ENCODE measurements at places on chromosomes 2 and 18.

DNA sequence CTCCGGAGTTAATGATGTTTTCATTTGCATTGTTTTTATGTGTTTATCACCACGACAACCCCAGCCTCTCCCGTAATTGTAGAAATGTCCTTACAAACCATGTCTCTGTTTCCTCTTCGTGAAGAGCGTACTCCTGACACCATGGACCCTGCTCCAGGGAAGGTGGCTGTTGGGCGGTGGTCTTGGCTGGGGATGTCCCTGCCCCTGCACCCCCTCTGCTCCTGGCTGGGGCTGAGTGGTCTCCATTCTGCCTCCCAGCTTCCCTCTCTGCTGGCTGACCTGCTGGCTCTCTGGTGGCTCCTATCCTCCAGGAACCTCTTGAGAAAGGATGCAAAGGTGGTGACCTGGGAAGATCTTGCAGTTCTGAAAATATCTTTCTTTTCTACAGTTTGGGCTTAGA is 81.1 kb downstream of the ASB1 start:
- DNase-seq, result no peak

GRCh38 chr18:11663439-11664029 is 25.5 kb upstream of the GNAL start:
- DNase-seq, result no peak

DNA sequence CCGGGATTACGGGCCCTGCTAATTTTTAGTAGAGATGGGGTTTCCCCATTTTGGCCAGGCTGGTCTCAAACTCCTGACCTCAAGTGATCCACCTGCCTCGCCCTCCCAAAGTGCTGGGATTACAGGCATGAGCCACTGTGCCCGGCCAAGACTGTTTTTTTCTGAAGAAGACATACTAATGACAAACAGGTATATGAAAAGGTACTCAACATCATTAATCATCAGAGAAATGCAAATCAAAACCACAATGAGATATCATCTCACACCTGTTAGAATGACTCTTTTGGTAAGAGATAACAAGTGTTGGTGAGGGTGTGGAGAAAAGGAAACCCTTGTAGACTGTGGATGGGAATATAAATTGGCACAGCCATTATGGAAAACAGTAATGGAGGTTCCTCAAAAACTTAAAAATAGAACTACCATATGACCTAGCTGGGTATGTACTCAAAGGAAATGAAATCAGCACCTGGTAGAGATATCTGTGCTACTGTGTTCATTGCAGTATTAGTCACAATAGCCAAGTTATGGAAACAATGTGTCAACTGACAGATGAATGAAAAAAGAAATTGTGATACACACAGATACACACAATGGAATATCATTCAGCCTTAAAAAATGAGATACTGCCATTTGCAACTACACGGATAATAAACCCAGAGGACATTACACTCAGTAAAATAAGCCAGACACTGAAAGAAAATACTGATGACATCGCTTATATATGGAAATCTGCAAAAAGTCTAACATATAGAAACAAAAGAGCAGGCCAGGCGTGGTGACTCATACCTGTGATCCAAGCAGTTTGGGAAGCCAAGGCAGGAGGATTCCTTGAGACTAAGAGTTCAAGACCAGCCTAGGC is 20.8 kb downstream of the SOS1 start:
- peak; percentile 32 for DNase-seq

GRCh38 chr18:68662754-68663153 is 52.2 kb downstream of the TMX3 start:
- no peak for DNase-seq

GRCh38 chr2:136127356-136127755 is 9.4 kb upstream of the CXCR4 start:
- DNase-seq, result no peak

- no peak for DNase-seq
Measured at GRCh38 chr2:182110347-182110746, 124.7 kb downstream of the PPP1R1C start.

GRCh38 chr2:159187106-159187505 is 99.4 kb downstream of the WDSUB1 start:
- DNase-seq, result no peak

DNA sequence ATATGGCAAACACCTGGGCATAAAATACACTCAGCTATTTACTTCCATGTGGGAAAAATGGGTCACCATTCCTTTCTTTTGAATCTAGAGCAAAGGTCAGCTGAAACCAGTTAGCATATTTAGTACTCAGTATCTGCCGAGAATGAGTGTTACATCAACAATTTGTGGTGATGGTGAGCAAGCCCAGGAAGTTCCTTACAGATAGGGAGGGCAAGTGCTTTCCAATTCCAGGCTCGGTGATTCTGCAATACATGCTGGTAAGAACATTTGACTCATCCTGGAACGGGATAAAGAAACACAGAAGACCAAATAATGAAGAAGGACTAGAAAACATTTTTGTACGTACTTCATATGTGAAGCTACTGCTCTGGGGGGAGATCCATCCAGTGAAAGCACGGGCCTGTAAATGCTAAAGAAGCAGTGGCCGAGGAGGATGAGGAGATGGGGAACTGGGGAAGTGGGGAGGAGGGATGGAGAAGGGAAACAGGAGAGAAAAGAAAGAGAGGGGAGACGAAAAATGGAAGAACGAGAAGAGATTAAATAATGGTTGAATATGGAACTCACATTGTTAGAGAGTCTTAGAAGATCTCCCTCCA is 251.9 kb downstream of the TTC32 start:
- DNase-seq, result no peak

GRCh38 chr2:104857262-104858005 is 3.5 kb downstream of the POU3F3 start:
- DNase-seq, result no peak

DNA sequence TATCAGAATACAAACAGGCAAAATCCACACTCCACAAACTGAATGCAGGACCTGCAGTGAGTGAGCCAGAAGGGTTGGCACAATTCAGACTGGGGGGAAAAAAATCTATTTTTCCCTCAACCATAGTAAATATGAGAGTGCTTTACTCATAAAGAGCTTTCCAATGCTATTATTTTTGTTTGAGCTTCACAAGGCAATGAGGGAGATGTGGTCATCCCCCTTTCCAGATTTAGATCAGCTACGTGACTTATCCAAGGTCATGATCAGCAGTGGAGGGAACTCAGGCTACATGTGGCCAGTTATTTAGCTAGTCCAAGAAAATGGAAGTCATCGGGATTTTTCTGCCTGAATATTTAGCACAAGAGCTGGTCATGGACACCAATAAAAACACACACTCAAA is 120.4 kb upstream of the KLF7 start:
- DNase-seq, result no peak

GRCh38 chr2:19671916-19672315 is 229.9 kb downstream of the TTC32 start:
- DNase-seq, result no peak

DNA sequence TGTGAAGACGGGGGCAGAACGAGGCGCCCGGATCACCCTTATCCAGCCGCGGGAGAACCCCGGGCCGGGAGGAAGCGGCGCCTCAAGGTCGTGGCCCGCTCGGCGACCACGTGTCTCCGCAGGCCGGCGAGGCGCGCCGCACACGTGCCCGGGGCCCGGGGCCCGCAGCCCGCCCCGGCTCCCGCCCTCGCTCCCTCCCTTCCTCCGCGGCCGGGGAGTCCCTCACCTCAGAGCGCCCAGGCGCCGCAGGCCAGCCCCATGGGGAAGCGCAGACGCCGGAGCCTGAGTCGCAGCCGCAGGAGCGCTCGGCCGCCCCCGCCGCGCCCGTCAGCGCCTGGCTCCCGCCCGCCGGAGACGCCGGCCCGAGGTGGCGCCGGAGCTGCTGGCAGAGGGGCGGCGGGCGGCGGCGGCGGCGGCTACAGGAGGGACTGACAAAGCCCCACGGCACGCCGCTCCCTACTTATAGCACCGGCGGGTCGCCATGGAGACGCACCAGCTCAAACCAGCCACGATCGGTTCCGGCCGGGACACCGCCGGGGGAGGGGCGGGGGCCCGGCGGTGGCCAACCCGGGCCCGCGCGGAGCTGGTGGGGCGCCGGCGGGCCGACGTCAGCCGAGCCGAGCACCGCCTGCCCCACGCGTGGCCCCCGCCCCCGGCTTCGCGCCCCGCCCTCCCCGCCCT is at the start of gene ODC1:
Gene ODC1 (minus strand): TSS at position 433 of the 681 bp plus-strand sequence. CDS start 3,295 bp downstream, outside the sequence.
- DNase-seq, result peak; percentile 98

GRCh38 chr2:46225150-46225625 is 72.0 kb upstream of the EPAS1 start:
- no peak for DNase-seq

DNA sequence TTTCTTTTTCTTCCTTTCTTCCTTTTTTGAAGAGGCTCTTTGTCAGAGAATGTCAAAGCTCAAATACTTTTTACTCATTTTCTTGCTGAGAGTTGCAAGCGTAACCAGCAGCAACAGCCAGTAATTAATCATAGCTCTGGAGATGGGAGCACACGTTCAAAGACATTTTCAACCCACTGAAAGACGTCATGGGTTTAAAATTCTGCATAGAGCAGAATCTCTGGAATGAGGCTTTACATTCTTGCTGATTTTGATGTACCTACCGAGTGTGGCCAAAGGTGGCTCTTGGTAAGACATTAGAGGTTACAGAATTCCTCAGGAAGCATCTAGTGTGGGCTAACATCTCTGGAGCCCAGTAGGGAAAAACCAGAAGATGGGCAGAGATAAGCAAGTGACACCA is 292.5 kb downstream of the MTX2 start:
- no peak for DNase-seq

DNA sequence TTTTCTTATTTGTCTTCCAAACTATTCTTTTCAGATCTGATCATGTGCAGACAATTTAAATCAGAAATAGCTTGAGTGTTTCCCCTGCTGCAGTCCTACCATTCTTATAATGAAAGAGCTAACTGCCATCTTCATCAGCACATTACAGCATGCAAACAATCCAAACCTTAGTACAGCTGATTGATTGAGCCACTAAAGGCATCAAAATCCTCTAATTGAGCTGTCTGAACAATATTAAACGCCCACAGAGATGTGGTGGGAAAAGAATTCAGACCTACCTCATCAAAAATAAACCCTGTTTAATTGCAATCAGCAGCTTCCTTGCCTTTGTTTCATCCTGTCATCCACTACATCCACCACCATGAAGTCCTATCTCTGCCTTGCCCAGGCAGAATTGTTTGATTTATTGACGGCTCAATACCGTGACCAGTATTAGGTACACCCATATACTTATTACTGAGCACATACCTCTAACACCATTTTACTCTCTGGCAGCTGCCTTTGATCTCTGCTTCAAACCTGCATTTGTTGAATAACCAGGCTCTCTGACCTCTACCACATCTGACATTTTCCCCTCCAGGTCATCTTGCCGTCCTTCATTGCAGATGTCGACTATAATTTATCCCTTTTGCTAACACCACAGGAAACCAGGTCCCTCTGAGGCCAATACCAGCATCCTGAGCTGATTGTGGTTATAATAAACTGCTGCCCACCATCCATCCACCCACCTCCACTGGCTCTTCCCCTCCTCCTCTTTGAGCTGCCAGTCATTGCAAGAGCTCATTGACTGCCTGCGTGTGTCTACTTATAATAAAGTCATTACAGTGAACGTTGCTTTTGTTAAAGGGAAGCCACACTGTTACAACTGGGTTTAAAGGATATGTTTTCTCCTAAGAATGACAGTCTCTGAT is 78.5 kb downstream of the RBM43 start:
- no peak for DNase-seq

GRCh38 chr18:54296062-54296461 is 26.7 kb downstream of the POLI start:
- no peak for DNase-seq

GRCh38 chr18:51273437-51273836 is 76.0 kb upstream of the MEX3C start:
- no peak for DNase-seq

DNA sequence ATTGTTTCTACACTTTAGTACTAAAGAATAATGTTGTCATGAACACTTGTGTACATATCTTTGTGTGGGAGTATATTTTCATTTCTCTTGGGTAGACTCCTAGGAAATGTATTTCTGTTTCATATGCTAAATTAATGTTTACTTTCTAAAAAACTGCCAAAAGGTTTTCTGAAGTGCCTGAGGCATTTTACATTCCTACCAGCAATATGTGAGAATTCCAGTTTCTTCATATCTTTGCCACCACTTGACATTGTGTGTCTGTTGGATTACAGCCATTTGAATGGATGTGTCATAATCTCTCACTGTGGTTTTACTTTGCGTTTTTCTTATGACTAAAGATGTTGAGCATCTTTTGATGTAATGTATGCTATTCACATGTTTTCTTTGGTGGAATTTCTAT is 428.2 kb upstream of the KCNH7 start:
- no peak for DNase-seq

- DNase-seq, result no peak
Measured at GRCh38 chr2:145422576-145422975, 902.7 kb upstream of the ZEB2 start.

DNA sequence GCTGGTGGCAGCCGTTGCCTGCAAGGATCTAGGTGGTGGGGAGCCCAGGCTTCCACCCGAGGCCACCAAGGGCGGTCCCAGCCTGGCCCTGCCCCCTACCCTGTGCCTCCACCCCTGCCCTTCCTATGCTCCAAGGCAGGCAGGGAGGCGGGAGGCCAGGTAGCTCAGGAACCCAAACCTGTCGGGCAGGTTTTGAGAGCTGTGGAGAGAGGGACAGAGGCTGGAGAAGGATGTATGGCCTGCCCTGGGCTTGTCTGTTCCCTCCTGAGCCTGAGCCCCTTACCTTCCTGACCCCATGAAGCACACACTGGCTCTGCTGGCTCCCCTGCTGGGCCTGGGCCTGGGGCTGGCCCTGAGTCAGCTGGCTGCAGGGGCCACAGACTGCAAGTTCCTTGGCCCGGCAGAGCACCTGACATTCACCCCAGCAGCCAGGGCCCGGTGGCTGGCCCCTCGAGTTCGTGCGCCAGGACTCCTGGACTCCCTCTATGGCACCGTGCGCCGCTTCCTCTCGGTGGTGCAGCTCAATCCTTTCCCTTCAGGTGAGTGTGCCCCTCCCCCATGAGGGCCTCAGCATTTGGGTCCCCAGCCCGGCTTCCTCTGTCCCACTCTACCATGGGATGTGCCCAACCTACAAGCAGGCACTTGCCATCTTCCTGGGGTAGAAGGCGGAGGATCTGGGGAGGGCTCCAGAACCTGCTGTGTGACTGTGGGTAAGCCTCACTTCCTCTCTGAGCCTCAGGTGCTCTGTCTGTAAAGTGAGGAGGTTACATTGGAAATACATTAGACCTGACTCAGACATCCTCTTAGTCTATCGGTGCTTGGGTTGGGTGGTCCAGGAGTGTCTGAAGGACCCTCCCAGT is at the start of gene PROM2:
Gene PROM2 (plus strand): TSS at position 159 of the 860 bp plus-strand sequence. CDS start 137 bp downstream, at position 296.
- no peak for DNase-seq

GRCh38 chr2:72993147-72993932 is 76.0 kb downstream of the EMX1 start:
- DNase-seq, result peak; percentile 36

GRCh38 chr18:28712796-28713425 is 536.0 kb upstream of the CDH2 start:
- no peak for DNase-seq

DNA sequence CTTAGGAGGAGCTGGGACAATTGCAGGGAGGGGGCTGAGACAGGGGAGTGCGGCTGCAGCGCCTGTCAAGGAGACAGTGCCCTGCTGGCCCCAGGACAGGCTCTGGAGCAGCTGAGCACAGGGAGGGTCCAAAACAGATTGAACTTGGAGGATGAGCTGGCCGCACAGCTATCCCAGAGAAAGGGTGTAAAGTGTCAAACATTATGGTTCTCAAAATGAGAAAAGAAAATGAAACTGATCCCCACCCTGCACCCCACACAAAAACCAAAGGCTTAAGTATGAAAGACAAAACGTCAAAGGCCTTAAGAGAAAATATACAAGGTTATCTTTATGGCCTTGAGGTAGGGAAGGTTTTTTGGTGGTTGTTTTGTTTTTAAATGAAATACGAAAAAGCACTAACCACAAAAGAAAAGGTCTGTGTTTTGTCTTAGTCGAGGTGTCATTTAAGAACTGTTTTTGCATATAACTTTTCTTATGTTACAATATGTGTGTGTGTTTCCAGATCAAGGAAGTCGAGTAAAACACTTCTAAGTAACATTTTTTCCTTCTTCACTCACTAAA is 111.8 kb downstream of the HDAC4 start:
- DNase-seq, result peak; percentile 58
